ENCODE measurements at places on chromosomes 4 and X.

DNA sequence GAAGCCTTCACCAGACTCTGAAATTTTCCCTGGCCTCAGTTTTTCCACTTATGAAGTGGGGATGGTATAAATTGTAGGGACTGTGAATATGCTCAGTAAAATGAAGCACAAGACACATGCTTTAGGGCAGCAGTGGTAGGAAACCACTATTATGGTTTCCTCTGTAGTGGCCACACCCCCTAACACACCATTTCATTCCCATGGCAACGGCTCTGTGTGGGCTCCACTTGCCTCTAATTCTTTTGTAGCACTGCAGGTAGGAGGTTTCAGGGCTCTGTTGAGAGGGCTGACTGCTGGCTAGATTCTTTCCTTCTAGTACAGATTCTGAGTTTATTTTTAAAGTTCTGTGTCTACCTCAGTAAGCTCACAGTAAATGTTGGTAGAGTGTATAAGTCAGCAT is 3.5 kb upstream of the VMA21 start:
- DNase-seq: no peak

DNA sequence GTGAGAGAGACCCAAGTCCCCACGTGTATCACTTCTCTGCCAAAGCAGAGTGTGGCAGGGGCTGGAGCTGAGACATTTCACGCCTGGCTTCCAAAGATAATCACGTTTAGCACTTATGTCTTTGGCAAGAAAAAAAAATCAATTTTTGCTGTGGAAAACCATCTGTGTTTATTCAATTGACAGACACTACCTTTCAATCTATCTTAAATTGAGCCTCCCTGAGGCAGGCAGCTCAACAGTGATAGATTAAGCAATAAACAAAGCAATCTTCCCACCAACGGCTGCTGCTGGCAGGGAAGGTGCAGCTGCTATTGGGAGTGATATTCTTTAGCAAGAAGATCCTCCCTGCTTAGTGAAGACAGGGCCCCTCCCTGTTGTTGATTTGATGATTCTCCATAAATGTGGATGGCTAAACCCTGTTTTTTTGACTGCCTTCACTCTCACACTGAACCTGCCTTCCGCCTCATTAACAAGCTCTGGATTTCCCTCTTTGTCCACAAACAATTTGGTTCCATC is 11.6 kb upstream of the MAGEB17 start:
- DNase-seq: no peak

GRCh38 chr4:61254406-61254805 is 54.3 kb downstream of the ADGRL3 start:
- no peak for DNase-seq

DNA sequence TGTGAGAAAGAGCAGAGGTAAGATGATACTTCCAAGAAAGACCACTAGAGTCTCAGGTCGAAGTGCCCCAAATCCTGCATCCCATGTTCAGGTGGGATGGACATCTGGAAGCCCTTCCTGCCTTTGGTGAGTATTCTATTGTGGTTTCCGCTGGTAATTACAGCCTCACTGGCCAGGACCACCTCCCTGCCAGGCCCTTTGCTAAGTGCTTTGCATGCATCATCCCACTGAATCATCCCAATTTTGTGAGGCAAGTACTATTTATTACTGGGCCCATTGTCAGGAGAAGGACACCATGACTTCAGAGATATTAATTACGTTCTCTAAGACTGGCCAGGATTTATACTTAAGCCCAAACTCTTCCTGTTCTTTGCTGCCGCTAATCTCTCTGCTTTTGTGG is 10.7 kb upstream of the PASD1 start:
- DNase-seq: no peak

DNA sequence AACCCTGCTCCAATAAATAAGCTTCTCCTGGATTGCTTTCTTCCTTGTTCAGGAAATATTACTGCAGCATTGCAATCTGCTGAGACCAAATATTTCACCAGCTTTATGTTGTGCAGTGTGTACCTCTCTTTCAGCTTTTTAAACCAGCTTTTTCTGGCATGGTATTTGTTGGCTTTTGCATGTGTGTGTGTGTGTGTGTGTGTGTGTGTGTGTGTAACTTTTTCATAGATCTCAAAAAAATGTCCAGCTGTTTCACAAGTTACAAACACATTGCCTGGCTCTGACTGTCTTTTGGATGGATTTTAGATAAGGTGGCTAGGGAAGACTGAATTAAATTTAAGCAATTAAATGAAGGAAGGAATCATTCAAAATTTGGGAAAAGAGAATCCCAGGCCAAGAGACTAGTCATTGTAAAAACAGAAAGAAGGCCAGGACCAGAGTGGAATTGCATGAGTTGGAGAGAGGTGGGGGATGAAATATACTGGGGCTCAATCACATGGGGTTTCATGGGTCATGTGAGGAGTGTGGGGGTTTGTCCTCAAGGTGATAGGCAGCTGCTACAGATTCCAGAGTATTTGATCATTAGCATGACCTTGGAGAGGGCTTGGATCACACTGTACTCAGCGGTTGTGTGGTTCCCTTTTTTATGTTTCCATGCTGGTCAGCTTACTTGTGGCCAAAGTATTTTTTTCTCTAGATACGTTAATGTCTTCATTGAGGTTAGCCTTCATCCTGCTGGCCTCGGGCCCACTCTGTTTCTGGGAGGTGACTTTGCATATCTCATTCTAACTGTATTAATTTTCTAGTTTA is 357.7 kb upstream of the BOD1L1 start:
- DNase-seq: no peak

DNA sequence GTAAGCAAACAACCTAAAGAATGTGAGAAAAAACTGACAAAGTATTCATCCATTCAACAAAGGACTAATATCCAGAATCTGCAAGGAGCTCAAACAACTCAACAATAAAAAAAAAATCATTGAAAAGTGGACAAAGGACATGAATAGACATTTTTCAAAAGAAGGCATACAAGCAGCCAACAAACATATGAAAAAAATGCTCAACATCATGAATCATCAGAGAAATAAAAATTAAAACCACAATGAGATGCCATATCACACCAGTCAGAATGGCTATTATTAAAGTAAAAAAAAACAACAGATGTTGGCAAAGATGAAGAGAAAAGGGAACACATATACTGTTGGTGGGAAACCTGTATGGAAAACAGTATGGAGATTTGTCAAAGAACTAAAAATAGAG is 120.7 kb upstream of the ADGRL3 start:
- no peak for DNase-seq

DNA sequence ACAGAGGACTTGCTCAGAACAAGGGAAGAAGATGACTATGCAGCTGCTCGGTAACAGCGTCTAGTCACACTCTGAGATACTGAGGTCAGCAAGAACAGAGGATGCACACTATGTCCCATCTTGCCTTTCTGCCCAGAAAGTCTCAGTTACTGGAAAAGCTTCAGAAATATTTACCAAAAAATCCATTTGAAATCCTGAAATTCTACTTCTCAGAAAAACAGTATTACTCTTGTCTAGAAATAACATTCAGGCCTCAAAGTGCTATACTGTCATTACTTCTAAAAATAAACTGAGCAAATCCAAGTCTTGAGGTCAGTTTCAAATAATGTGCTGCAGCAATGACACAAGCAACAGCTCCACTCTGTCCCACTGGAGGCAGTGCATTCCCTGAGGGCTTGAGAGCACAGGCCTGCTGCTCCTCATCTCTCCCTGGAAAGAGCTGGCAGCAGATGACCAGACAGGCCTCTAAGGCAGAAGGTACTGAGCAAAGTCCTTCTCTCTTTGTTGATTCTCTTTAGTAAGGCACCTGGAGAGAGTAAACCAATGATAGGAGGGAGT is 76.9 kb downstream of the CAMK2D start:
- no peak for DNase-seq

GRCh38 chr4:155543126-155543765 is 123.4 kb upstream of the GUCY1A1 start:
- peak; percentile 6 for DNase-seq

DNA sequence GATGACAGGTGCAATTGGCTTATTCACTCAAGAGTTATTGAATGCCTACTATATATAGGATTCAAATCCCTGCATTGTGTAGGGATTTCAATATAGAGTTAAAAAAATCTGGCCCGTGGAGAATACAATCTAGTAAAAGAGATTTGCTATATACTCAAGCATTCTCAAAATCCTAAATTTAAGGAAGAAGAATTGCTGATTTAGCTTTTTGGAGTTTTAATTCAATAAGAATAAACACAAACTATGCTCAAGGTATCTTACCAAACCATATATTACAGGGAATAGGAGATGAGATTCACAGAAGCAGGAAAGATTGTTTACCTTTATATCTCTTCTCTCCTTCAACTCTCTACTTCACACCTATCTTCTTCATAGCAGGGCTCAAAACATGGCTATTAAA is 476.8 kb downstream of the PACRGL start:
- DNase-seq: no peak

GRCh38 chrX:67731061-67731460 is 187.2 kb downstream of the AR start:
- DNase-seq: no peak

- DNase-seq: peak; percentile 33
Observed at GRCh38 chrX:71366674-71367256, 608 bp downstream of the TAF1 start.

- no peak for DNase-seq
Observed at GRCh38 chr4:137067735-137068134, 464.6 kb downstream of the PCDH18 start.

- DNase-seq: peak; percentile 12
Observed at GRCh38 chrX:136271300-136271699, 20.1 kb upstream of the MAP7D3 start.

DNA sequence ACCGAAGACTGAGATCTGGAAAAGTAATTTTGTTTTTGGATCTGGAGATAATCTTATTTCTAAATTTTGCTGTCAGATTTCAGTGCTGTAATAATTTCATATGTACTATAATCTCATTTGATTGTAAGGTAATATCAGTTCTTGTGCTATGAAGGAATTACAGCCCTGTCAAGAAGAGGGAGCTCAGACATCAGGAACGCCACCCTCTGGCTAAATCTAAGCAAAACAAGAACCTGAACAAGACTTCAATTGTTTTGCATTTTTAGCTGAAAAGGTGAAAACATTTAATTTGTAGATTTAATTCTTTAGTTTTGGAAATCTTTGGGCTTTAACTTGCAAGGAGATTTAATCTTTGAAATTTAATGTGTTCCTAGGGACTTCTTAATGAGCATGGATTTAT is 525.4 kb upstream of the HS3ST1 start:
- DNase-seq: no peak

DNA sequence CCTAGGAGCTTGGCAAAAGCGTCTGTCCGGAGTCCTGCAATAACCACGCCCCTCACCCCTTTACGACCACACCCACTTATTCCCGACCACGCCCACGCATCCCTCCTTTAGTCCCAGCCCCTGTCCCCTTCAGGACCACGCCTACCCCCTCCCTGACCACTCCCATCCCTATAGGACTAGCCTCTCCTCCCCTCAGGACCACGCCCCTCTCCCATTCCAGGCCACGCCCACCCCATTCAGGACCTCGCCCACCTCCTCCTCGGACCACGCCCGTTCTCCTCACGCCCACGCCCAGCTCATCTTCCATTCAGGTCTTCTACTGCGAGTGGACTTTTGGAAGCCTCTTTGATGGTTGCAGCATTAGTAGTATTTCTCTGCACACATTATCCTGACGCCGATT is 131.2 kb upstream of the STX18 start:
- DNase-seq: no peak

Data from GM06990 (cell line).